ENCODE measurements at places on chromosomes 6 and 20.

DNA sequence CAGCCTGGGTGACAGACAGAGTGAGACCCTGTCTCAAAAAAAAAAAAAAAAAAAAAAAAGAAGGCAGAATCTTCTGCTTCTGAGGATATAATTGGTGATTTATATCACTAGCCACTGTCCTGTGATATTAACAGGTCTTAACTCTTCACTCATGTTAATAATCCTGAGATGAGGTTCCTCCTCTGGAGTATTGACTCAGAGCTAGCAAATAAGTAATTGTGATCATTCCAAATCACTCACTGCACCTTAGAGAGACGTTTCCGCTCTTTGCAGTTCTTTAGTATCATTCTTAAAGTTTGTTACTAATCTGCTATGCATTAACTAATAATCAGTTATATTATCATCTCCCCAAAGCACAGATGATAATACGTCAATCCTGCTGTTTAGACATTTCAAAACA lies 41.6 kb upstream of the NOX3 start:
- DNase-seq, result no peak
- no peaks in the 10 kb centered on the region for H3K36me3 ChIP-seq
- H3K27me3 ChIP-seq, result no peaks in the 10 kb centered on the region
- no peak overlapping the region for H3K4me3 ChIP-seq
- no peaks in the 10 kb centered on the region for H3K4me1 ChIP-seq

DNA sequence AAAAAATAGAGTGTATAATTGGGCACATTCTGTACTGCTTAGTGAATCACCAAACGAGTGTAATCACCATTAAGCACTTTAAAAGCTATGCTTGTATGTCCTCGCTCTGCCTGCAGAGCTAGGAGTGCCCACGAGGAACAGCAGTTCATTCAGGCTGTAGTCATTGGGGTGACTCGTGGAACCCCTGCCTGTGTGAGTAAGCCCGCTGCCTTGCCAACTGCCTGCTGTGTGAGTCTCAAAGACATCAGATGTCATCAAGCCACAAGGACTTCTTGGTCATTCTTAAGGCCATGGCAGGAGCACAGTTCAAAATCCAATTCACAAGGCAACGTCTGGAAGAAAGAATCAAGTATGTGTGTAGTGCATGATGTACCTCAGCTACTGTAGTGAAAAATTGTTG lies 60.4 kb downstream of the FOXO3 start:
- no peak overlapping the region for H3K4me3 ChIP-seq
- no peak overlapping the region for H3K27ac ChIP-seq
- peaks cover 19% of the 10 kb centered on the region for H3K4me1 ChIP-seq
- H3K27me3 ChIP-seq, result no peaks in the 10 kb centered on the region
- peak; percentile 87 for DNase-seq

DNA sequence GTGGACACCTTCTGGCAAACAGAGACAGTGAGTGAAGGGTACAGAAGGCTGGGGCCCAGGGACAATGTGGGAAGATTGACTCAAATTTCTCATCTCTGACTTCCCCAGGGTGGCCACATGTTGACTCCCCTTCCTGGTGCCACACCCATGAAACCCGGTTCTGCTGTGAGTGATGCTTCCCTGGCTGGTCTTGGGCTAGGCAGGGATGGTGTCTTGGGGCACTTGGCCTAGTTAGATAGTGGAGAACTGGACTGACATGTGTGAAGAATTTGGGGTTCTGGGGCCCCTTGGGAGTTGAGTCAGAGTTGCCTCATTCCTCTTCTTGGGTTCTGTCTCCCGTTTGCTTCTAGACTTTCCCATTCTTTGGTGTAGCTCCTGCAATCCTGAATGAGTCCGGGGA lies 34.2 kb downstream of the GSS start:
- peak overlapping the region; percentile 9 for H3K4me3 ChIP-seq
- peaks cover 38% of the 10 kb centered on the region for H3K36me3 ChIP-seq
- DNase-seq, result no peak
- no peak overlapping the region for H3K27ac ChIP-seq
- no peaks in the 10 kb centered on the region for H3K27me3 ChIP-seq
- peaks cover 6% of the 10 kb centered on the region for H3K4me1 ChIP-seq

GRCh38 chr20:2750491-2751251 lies 49.8 kb downstream of the CPXM1 start:
- H3K27me3 ChIP-seq, result peaks cover 94% of the 10 kb centered on the region
- H3K27ac ChIP-seq, result no peak overlapping the region
- no peak overlapping the region for H3K4me3 ChIP-seq
- peak; percentile 65 for DNase-seq

- no peaks in the 10 kb centered on the region for H3K36me3 ChIP-seq
- DNase-seq, result no peak
- no peak overlapping the region for H3K27ac ChIP-seq
- peak overlapping the region; percentile 75 for H3K4me3 ChIP-seq
Observed at GRCh38 chr6:167351656-167352345, 26.9 kb downstream of the TTLL2 start.
